Activated CD4-positive, alpha-beta T cell treated with anti-CD3 and anti-CD28 coated beads, Interleukin-2, amount 50 U/mL, for 4 hours (primary cell): ENCODE measurements at places on chromosomes 4 and X.

DNA sequence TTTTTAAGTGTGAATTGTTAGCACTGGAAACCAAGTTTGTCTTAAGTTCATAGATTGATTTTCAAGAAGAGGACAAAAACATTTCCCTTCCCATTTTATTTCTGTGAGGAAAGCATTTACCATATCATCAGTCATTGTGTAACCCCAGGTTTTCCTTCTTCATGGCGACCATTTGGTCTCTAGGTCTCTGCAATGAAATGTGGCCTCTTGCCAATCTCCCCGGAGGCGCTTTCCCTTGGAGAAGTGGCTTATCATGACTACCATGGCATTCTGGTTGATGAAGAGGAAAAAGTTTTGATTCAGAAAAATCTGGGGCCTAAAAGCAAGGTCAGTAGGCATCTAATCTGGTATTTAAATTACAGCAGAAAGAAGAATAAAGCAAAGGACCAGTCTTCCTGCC is 54.4 kb downstream of the ADD1 start:
- DNase-seq: no peak

GRCh38 chr4:180372691-180373090 is 1870.5 kb upstream of the TENM3 start:
- DNase-seq: no peak

- DNase-seq: peak; percentile 74
Observed at GRCh38 chr4:78776079-78776728, at the start of gene BMP2K. TSS of gene BMP2K (plus strand) at chr4:78776350. CDS start at chr4:78776544, 194 bp downstream.

GRCh38 chr4:147689067-147689466 is 5.1 kb upstream of the PRMT9 start:
- DNase-seq: no peak

DNA sequence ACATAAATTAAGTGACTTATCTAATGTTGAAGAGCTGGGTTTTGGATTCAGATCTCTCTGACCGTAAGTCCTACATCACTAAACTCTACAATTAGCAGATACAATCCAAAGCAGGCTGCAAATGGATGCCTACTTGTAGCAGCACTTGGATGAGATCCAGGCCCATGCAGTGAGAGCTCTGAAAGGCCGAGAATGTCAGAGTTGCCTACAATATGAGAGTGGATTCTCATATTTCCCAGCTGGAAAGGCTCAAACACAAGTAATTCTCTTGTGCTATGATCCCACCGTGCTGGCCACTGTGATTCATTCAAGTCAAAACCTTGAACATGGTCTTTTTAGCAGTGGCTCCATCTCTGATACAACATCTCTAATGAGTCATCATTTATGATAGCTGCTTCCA is 125.4 kb upstream of the CHRDL1 start:
- DNase-seq: no peak

GRCh38 chr4:102772738-102773340 is 12.1 kb upstream of the MANBA start:
- DNase-seq: no peak

- no peak for DNase-seq
Observed at GRCh38 chr4:13529128-13529919, 15.0 kb downstream of the NKX3-2 start.
